ENCODE measurements at places on chromosomes 16 and 17.
A peak's percentile ranks its signal among the peaks of the same experiment; 100 is the strongest.

GRCh38 chr16:79286646-79287423, 313.7 kb downstream of the MAF start:
- peak; percentile 41 for DNase-seq

GRCh38 chr17:29561554-29562517, 5.0 kb downstream of the ABHD15 start:
- DNase-seq: peak; percentile 8

DNA sequence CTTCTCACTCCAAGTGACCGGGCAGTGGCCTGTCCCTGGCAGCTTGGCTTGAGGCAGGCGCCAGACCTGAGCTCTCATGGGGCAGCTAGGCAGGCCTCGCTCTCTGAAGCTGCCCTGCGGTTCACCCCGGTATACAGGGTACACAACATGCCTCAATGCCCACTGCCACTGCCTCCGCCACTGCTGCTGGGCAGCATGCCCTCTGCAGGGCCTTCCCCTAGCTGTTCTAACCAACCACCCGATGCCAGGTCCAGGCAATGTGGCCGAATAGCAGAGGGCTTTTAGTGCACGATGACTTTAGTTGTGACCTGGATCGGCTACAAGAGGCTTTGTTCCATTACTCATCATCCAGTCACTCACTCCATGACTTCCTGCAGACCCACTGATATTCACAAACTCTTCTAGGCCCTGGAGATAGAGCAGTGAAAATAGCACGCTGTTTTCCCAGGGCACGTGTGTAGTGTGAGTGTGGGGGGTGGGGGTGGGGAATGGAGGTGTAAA, 19.7 kb downstream of the CDC42EP4 start:
- DNase-seq: no peak

DNA sequence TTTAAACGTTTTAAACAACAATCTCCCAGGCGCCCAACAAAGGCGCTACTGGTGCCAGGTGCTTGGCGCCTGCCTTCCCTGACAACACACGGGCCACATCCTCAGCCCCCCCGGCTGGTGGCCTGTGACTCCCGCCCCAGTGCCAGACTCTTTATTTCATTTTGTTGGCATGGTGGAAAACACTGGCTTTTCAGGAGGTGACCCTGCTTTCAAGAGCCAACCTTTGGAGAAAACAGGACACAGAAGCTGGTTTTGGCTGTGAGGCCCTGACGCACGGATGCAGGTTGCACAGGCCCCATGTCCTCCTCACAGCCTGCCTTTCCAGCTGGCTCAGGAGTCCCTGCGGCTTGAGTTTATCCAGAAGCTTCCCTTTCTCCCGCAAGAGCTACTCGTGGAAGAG, 100.0 kb downstream of the METRNL start:
- DNase-seq: peak; percentile 4

DNA sequence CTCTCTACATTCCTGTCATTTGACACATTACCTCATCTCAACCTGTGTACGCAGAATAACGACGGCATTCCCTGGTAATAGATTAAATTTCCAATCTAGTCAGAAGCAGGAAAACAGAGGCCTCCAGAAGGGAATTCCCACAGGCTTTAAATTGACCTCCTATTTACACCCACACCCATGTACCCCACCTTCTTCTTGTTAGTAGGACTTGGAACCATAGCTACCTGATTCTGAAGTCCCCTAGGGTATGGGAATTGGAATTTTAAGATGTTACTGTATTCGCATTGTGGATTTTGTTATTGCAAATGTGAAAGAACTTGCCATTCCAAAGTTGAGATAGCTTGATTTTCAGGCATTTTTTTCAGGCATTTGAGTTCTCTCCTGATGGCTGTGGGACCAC, 377.5 kb upstream of the DYNLRB2 start:
- DNase-seq: no peak

- DNase-seq: no peak
These were observed 298.6 kb upstream of the PMFBP1 start for GRCh38 chr16:72470541-72470940.

DNA sequence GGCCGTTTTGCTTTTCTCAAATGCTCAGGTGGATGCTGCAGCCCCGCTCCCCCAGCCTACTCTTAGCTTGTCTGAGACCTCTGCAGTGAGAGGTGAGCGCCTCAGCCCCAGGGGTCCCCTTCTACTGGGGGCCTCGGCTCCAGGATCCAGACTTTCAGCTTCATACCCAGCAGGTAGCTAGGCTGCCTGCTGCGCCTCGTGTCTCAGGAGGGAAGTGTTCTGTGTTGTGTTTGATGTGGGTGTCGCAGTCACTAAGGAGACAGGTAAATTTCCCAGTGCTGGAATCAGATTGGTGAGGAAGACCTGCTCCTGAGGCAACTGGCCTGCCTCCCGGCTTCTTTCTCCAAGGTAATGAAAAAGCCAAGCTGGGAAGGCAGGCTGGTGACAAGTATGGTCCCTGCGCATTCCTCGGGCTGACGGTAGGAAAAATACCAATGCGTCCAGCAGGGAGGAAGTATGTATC, 604.0 kb upstream of the SALL1 start:
- peak; percentile 21 for DNase-seq

DNA sequence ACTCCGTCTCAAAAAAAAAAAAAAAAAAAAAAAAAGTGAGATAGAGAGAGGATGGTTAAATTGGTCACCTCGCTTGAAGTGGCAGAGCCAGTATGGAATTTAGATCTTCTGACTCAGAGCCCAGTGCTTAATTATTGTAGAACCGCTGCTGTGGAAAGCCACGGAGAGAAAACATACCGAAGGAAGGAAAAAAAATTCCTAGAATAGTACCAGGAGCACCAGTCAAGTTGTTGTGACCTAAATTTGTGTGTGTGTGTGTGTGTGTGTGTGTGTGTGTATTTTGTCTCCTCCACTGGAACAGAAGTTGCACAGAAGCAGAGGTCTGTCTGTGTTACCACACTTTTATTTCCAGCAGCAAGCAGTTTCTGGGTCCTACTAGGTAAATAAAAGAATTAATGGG, 10.6 kb upstream of the NUP85 start:
- DNase-seq: no peak

DNA sequence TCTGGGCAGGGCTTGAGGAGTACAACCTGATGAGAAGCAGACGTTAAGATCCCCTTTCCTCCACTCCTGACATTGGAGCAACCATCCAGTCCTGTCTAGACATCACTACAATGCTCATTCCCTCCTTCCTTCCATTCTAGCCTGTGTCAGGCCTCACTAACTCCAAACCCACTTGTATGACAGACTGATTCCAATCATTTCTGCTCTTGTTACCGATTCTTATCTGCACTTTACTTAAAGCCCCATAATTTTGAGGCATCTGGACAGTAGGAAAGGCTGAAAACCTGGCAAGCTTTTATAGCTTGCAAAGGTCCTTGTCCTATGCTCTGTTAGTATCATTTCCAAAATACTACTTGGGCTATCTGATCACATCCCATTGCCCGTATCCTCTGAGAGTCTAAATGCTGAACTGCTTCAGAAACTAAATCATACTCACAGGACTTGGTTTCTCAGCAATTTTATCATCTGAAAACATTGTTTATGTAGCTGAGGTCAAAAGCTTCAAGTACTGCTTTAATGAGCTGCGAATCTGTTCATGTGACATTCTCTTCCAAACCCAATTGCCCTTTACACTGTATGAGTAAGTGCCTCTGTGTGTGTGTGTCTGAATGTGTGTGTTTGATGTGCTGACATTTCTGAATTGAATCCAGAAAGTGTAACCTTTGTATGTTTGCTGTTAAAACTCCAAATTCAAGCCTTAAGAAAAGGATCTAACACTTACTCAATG, 57.2 kb upstream of the CACNG3 start:
- no peak for DNase-seq

GRCh38 chr17:37221865-37222264, 153.9 kb upstream of the C17orf78 start:
- no peak for DNase-seq

DNA sequence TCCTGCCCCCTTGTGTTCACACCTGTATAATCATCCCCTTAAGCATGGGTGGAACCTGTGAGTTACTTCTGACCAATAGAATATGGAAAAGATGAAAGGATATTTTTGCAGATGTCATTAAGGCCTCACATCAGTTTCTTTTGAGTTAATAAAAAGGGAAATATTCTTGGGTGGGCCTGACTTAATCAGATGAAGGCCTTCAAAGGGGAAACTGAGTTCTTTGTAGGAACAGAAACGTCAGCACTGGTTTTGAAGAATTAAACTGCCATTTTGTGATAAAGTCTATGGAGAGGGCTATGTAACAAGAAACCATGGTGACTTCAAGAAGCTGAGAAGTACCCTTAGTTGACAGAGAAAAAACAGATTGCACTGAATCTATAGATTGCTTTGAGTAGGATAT, 168.7 kb upstream of the CNTNAP4 start:
- DNase-seq: no peak

DNA sequence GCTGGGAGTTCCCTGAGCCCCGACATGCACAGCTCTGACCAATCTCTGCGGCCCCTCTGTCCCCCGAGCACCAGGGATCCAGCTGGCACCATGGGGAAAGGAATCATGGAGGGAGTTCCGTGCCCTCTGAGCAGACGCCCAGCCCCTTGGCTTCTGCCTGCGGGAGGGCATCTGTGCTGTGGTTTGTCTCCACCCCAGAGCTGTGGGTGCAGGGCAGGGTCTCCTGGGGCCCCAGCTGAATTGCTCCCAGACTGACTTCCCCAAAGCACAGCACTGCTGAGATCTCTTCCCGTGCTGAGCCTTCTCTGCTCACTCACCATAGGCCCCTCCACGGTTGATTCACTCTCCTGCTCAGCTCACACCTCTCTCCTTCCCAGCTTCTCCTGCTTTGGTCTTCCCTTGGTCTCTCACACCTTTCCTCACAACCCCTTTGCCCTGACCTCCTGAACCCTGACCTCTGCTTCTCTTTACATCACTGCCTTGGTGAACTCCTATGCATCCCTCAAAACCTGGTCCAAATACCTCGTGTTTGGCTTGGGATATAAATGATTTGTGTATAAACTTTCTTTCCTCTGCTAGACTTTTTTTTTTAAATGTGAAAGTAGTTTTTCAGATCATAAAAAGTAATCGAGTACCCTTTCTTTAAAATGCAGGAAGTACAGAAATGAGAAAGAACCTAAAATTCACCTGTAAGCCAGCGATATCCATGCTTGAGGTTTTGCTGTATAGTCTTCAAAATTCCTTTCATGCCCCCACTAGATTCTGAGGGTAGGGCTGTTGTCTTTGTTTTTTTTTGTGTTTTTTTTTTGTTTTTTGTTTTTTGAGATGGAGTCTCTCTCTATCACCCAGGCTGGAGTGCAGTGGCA, 265.3 kb downstream of the SEC14L1 start:
- no peak for DNase-seq

DNA sequence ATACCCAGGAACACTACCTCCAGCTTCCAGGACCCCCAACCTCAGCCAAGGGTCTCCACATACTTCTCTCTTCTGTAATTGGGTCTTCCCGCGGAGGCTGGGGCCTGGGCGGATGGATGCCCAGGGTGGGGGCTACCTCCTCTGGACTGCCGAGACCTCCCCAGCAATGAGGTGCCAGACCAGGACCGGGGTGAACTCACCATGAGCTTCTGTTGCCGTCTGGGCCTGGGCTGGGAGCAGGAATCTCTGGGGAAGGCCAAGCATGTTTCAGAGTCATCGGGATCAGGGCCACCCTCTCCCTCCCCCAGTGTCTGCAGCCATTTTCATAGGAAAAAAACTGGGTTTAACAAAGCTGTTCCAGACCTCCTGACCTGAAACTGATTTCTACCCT, 10.3 kb upstream of the BAHCC1 start:
- no peak for DNase-seq

DNA sequence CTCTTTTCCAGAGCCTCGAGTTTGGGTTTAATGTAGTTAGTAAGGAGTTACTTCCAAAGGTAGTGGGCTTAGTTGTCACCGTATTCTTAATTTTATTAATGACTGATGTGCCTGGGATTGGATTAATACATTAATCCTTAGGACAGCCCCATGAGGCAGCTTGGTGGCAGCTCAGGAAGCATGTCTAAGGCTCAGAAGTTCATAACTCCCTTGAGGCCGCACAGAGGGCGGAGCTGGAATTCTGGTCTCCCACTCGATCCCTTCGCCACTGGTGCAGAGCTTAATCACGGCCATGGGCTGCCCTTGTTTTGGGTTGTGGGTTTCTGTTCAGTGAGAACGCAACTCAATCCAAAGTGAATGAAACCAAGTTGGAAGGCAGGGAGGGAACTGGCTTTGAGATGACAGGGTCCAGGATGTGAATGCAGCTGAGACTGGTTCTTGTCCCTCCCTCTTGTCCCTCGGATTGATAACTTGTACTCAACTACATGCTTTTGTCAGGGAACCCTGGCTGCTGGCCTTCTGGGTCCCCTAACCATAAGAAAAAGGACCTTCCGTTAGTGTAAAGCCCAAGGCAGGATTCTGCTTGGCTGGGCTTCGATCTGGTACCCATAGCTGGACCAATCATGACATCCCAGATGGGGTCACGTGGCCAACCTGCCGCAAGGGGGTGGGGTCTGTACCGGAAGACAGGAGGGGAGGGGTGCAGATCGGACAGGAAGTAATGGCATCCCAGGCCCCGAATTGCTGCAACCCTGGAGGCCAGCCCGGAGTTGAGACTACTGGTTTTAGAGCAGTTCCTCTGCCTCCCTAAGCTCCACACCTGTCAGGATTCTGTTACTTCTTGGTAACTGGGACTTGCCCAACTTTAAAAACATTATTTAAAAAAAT, 45.4 kb downstream of the SNX20 start:
- peak; percentile 35 for DNase-seq

DNA sequence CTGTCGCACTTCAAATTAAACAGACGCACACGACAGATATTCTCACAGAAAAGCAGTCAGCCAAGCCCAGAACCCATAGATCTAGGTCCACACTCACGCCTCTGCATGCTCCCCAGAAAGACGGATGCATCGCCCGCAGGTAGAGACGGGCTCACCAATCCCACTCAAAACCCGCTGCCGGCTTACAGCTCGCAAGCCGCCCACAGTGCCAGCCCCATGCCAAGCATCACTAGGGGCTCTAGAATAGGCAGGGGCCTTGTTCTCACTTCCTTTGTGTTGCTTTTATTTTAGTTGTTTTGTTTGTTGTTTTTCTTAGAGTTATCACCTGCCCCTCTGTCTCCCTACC, 336 bp upstream of the BMERB1 start:
- DNase-seq: no peak

DNA sequence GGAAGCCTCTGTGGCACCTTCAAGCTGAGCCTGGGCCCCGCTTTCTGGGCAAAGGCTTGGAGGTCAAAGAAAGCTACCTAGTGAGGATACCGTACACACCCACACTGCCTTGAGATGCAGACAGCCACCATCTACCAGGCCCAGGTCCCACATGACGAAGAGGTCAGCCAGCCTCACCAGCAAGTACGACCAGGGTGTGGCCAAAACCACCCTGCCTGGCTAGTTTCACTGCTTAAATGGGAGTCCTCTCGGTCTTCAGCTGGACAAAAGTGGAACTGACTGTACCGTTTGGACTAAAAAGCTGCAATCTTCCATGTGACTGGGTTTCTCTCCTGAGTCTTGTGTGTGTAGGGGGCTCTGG, 21.6 kb downstream of the VASN start:
- no peak for DNase-seq
